CD4-positive, alpha-beta T cell (primary cell): ENCODE measurements at places on chromosomes 2 and 18.

GRCh38 chr18:79508565-79509535 lies 113.1 kb downstream of the NFATC1 start:
- DNase-seq = no peak

- DNase-seq = no peak
Observed at GRCh38 chr2:224427471-224427870, 25.6 kb upstream of the FAM124B start.

- DNase-seq = no peak
Observed at GRCh38 chr2:1715184-1716013, 28.9 kb downstream of the PXDN start.

- DNase-seq = no peak
Observed at GRCh38 chr2:66987733-66988132, 409.4 kb upstream of the ETAA1 start.

DNA sequence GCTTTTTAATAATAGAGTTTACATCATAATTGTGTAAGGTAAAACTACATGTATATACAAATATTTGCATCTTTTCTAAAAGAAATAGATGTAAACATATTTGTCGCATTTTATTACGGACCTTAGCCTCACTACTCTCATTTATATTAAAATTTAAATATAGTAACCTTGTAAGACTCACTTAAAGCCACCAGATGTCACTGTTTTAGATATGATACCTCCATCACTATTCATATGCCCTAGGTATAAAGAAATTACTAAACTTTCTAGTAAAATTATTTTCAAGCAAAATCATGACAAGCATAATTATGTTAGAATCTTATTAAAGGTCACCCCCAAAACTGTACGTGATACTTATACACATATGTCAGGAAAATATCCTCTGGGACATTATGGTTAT lies 674.3 kb upstream of the REG3G start:
- DNase-seq = no peak

DNA sequence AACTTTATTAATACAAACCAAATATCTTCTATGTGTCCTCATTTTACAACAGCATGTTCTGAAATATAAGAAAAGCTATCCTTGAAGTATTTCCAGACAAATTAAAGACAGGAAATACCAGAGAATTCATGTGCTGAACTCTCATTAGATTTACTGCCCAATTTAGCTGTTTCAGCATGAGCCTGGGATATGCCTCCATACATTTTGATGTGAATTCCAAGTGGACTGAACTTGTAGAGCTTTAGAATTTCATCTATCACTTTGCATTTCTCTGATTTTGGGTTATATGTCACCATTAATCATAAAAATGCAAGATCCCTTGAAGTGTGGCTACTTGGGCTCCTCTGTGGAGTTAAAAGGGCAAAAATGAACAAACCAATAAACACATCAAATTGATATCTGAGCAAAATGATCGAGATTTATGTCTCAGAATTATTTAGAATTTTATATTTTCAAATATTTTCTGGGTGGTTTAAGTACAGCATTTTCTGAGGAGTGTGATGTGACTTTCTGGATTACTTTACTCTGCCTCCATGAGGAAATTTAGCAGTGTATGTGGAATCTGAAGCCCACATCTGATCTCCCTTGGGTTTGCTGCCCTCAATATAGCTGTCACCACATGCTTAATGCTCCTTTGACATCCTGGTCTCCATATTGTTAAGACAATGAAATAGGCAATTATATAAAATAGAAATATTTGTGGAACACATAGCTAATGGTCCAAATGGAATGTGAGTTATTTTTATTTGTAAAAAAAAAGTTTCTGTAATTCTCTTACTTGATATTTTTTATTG lies 206.6 kb upstream of the RBMS1 start:
- no peak for DNase-seq

GRCh38 chr18:77223653-77224052 lies 26.0 kb upstream of the GALR1 start:
- DNase-seq = no peak

DNA sequence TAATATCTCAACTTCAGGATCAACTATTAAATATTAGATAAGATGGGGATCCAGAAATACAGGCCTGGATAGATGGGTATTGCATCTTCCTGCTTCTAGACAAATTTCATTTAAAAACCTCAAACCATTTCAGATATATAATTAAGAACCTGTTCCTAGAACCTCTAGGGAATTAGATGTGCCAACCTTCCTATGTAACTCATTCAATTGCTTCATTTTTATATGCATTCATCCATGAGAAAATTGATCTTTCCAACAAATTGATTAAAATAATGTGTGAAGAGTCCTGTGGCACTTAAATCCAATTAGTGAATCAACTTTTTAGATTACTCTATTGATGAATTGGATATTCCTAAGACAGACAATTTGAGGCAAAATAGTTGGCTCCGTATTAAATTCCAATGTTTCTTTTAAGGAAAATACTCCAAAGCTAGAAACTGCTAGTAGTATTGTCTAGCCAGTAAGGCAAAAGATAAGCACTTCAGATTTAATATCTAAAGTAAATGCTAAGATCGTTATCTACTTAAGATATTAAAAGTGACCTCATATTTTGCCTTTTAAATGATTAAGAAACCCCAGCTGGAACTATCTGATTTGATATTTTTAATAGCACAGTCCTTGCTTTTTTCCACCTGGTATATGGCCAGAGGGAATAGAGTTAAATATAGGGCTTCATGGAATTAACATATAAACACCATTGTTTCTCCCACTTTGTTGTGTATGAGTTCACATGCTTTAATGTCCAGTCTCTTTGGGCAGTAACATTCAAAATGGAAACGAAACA lies 35.8 kb downstream of the DARS1 start:
- DNase-seq = no peak

- no peak for DNase-seq
Observed at GRCh38 chr18:497688-498087, 2.8 kb downstream of the COLEC12 start.

- DNase-seq = no peak
Observed at GRCh38 chr2:141468761-141469160, 662.1 kb downstream of the LRP1B start.

DNA sequence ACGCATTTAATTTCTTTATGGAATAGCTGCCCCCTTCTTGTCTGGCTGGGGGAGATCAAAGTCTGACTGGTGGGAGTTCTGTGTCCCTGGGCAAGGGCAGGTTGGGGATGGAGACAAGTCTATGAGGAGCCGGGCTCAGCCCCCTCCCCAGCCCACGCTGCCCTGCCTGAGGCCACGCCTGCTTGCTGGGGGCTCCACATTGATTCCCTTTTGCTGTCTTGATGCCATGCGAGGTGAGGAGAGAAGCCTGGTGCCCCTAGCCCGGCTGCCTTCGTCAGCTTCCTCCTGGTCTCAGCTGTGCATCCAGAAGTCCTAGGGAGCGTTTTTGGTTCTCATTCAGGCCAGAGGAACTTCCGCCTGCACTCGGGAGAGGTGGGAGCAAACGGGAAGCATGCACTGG lies 247.9 kb downstream of the NDUFA10 start:
- DNase-seq = no peak

DNA sequence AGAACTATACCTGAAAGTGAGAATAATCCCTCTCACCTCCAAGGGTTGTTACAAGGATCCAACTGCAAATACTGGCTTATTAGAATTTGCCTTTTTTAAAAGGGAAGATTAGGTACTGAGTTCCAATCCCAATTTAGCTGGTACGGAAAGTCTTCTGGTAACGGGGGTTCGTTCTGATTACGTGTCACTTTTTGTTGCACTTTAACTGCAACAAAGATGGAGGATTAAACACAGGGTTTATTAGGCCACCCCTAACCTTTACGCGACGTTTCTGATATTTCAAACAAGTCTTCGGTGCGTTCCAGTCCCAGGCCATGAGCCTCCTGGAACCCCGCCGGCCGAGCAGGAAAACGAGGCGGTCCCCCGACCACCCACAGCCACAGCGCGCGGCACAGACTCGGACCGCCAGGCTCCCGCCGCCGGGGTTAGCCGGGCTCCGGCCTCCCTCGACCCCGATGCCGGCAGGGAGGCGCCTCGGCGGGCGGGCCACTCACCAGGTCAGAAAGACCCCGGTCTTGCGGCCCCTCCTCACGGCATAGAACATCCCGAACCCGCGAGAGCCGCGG lies 411 bp downstream of the RNASEH1 start:
- no peak for DNase-seq

DNA sequence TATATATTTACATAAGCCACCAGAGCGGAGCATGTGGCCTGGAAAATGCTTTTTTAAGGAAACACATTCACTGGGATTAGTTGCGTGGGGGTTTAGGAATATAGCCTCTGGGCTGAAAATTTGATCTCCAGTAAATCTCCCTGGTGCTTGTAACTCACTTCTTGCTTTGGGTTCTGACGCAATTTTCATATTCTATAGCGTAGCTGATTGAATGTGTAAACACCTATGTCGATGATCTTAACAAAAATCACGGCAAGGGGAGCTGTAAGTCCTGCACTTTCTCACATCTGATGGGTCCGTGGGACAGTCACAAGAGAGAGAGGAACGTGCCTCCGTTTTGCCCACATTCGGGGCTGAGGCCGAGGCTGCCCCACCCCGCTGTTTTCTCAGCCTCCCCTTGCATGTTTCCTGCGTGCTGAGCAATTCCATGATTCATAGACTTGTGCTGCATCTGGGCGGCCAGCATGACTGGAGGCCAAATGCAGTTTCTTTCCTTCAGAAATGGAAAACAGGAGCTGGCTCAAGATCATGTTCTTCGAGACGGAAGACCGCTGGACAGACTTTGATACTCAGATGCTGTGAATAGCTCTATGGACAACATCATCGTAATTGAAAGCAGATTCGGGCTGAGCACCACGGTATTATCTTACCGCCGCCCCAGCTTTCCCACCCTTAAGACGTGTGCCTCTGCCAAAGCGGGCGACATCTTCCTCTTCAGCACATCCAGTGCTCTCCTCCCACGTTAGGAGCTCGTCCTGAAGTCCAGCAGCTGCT lies 109.2 kb downstream of the TMEM18 start:
- no peak for DNase-seq

DNA sequence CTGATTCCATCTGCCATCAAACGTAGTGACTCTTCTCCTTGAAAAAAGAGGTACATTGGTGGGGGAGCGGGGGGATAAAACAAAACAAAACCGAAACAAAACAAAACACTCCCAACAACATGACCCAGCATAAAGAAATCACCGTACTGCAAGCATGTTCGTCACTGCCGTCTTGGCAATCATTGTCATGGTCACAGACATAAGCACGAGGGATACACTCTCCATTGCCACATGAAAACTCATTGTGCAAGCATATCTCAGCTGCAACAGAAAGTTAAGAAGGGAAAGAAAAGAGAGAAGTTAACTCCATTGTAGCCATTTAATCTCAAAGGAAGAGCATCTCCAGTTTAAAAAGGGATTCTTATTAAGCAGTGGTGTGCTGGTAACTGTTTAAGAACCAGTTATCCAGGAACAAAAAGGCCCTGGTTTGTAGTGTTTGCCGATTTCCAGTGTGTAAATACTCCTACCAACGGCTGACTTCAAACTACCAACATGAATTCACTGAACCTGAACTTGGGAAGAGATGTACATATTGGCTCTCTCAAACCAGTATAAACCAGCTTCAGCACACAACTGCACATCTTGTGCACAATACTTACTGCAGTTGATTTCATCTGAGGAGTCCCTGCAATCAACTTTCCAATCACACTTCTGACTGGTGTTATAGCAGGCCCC lies 68.2 kb downstream of the LRP2 start:
- no peak for DNase-seq

DNA sequence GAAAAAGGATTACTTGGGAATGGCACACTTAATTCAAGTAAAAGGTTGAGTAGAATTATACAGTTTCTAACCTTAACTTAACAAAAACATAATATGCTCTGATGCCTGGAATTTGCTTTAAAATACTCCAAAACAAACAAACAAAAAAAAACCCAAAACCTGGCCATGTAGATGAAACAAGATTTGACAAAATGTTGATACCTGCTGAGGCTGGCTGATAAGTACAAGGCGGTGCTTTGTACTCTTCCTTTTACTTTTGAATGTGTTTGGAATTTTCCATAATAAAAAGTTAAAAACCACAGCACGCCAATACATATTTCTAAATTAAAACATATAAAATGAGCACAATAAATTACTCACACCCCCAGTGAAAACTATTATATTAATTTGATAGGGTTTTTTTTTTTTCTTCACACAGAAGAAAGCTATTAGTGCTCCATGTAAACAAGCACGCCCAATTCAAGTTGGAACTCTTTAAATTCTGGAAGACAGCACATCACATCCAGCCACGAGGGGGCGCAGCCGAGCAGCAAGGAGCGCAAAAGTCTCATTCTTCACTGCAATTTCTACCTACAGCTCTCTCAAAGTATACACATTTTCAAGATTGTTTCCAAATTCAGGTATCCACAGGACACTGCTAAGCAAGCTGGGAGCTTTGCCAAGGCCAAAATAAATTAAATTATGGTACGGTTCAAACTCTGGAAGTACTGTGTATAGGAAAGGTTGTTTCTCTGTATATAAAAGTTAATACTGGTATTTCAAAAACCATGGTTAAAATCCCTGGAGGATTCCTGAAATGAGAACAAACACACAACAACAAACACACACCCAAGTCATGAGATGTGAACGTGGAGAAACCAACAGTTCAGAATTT lies 7.5 kb downstream of the SERTAD2 start:
- DNase-seq = peak; percentile 86

GRCh38 chr2:119106301-119106897 lies 52.2 kb downstream of the C1QL2 start:
- no peak for DNase-seq

DNA sequence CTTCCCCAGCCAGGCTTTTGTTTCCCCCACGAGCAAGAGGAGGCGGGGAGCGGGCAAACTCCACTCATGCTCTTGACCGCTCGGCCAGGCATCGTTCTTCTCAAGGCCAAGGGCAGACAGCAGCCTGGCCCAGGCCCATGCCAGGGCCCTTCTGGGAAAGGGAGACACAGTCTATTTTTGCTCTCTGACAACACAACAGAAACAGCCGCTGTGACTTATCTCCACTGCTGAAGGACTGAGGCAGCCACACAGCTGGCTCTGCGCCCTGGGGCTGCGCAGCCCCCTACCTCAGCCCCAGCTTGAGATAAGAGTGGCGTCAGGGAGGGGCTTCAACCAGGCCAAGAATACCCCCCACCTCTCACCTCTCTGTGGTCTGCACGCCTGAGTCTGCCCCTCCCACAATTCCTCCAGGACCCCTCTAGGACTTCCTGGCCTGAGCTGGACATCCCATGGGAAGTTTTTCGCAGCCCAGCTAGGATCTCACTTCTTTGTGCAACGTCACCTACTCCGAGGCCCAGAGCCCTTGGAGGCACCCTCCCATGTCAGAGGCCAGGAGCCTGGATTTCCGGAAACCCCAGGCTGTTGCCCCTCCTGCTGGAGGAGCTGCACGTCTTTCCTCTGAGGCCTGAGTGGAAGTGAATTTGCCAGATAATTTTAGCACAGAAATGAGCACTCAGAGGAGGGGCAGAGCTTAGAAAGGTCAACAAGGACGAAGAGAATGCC lies 118.9 kb upstream of the OTOS start:
- DNase-seq = no peak
